Dermis blood vessel endothelial cell (primary cell): ENCODE measurements at places on chromosomes 4 and X. TPM values are rescaled to one million over a fixed set of nuclear protein-coding genes. Genes with fewer than 3 reads are reported as not detected.

Gene HDX
- total RNA-seq, result 6.8 and 10.2 TPM in 2 replicates

Gene SSX2
- total RNA-seq, result not detected in 2 replicates

Gene CLNK
- total RNA-seq, result not detected in 2 replicates

Gene CDKL2
- 0.14 and 0.34 TPM in 2 replicates for total RNA-seq

Gene PNMA5
- not detected in 2 replicates for total RNA-seq

Gene PNMA6A
- total RNA-seq, result 0.34 and 0.74 TPM in 2 replicates

Gene DRP2
- 0.05 TPM in 1 of 2 replicates, not detected in the other for total RNA-seq
